ENCODE measurements at places on chromosomes 2 and 18.

GRCh38 chr2:10316860-10317259 lies 14.2 kb downstream of the HPCAL1 start:
- peak; percentile 11 for DNase-seq

GRCh38 chr2:171574149-171574795 lies 52.0 kb downstream of the CYBRD1 start:
- DNase-seq: peak; percentile 50

- peak; percentile 15 for DNase-seq
Measured at GRCh38 chr18:23437357-23438045, 15.6 kb upstream of the RIOK3 start.

DNA sequence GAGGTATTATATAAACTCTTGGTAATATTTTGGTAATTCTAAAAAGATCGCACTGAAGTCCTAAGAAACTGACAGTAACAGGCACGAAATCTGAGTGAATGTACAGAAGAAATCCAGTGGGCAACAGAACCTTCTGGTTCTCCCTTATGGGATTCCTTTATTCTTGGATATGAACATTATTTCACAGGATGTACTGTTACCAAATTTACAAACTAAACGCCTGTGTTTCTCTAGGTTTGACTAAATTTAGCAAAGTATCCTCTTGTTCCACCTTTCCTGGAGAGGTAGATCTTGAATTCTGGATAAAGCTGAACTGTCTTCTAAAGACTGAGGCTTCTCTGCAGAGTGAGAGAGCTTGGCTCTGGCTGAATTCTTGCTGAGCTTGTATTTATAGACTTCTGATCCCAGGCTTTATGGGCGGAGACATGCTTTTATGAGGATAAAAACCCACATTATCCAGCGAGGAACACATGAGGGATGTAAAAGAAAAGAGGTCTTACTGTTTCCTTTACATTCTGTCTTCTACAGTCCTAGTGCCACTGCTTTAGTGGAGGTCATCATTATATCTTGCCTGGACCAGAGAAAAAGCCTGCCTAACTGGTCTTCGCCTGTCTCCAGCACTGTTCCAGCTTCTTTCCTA lies 220.8 kb downstream of the CDH2 start:
- no peak for DNase-seq

DNA sequence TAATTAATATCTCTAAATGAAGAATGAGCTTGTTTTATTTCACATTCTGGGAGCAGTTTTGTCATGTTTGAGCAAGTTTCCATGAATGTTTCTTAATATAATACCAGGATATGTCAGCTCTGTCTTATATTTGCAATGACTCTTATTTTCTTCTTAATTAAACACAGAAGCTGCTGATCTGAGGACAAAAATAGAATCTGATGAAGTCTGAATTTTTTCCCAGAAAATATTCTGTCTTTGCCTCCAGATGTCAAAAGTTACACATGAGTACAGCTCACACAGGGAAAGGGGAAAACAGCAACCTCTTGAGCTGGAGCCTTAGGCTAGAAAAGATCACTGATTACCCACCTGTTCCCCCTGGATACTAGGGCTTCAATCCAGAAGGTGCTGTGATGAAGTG lies 606.6 kb upstream of the SYT4 start:
- no peak for DNase-seq

DNA sequence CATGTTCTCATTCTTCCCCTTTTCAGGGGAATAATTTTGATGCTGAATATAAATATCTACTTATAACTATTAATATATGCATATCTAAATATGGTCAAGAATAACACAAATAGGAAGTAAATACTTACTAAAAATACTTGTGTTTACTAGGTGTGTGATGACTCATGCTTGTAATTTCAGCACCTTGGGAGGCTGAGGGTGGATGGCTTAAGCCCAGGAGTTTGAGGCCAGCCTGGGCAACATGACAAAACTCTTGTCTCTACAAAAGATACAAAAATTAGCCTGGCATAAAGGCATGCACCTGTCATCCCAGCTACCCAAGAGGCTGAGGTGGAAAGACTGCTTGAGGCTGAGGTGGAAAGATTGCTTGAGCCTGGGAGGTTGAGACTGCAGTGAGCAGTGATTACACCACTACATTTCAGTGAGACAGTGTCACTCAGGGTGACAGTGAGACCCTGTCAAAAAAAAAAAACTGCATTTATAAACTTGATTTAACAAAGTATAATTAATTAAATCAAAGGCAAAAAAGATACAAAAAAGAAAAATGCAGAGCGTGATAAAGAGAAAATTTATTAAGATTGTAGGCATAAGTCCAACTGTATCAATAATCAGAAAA lies 703.1 kb upstream of the VRK2 start:
- no peak for DNase-seq

GRCh38 chr2:195659982-195660890 lies 3.2 kb downstream of the SLC39A10 start:
- peak; percentile 55 for DNase-seq

DNA sequence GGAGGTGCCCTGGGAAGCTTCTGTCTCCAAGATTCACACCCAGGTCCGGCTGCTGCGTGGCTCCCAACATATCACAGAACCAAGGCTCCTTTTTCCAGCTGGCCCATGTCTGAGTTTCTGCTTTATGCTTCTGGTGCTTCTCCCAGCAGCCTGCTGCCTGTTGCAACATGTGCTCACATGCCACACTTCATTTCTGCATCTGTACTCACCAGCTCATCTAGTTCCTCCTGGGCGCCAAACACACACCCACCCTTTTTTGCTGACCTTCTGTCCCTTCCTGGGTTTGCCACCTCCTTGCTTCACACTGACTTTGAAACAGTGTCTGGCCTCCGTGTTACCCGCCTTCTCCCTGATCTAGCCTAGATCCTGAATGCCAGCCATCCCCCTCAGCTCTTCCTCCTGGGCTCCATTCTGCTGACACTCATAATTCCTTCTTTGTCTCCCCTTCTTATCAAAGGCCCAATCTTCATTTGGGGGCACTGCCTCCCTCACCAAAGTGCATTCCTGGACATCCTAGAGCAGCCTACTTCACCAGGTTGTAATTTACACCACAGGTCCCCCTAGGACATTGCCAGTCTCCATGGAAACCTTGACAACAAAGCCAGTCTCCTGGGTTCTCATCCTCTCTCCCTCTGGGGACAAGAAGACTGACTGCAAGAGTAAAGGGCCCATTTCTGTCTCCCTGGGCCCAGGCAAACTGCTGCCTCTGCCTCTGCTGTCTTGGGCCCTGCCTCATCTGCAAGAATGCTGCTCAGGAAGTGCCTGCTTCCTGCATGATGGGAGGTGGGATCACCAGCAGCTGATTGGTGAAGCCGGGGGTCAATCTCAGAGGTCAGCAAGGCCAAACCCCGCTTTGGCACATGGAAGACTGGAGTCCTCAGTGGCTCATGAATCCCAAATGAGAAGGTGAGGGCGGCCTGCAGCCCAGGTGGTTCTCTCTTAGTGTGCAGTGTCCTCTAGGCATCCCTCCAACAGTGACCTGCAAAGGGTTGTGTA lies 13.9 kb upstream of the PROM2 start:
- DNase-seq: no peak

GRCh38 chr2:227454323-227454860 lies 17.6 kb upstream of the AGFG1 start:
- DNase-seq: no peak

DNA sequence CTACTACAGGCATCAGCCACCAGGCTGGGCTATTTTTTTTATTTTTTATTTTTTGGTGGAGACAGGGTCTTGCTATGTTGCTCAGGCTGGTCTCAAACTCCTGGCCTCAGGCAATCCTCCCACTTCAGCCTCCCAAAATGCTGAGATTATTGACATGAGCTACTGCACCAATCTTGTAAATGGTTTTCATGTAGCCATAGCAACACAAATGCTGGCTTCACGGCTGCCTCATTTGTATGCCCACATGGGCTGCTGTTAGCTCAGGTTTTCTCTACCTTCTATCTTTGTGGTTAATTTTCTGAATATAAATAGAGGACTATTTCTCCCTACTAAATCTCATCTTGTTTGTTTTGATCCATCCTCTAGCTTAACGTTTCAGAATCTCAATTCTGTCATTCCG lies 58.2 kb downstream of the PLEKHM3 start:
- no peak for DNase-seq

- peak; percentile 44 for DNase-seq
Measured at GRCh38 chr2:62787386-62787785, 81.9 kb downstream of the EHBP1 start.

GRCh38 chr2:132448771-132449170 lies 32.2 kb downstream of the GPR39 start:
- peak; percentile 54 for DNase-seq

GRCh38 chr18:26089293-26090129 lies 902 bp downstream of the SS18 start:
- DNase-seq: no peak

DNA sequence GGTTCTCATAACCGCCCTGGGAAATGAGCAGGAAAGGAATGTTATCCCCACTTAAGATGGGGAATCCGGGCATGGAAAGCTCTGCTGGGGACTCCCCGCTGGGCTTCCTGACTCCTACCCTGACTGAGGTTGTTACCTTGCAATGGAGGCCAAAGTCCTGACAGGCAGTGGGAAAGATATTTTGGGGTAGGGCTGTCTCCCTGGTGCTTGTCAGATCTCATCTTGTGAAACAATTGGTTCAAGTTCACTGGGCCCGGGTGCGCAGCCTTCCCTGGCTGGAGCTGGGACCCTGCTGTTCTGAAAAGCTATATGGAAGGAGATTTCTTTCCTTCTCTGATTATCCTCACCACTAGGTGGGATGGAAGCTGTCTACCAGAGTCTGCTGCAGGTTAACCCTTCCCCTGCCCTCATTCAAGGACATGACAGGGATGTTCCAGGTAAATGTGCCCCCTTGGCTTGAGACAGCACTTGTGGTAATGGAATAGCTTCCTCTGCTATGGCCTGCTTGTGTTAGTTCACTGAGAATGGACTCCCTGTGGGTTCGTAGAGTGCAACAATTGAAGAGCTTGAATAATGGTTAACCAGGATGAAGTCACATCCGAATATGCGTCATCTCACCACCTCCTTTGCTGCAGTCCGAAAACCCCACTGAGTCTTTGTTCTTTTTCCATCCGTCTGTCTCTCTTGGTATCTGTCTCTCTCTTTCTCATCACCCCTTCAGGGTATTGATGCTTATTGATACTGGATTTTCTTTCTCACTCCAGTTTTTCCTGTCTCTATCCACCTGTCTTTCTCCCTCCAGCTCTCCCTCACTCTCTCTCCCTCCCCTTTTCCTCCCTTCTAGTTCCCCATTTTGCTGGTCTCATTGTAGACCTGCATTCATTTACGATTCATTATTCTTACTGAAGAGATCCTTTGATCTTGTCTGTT lies 67.8 kb upstream of the EPAS1 start:
- DNase-seq: no peak

DNA sequence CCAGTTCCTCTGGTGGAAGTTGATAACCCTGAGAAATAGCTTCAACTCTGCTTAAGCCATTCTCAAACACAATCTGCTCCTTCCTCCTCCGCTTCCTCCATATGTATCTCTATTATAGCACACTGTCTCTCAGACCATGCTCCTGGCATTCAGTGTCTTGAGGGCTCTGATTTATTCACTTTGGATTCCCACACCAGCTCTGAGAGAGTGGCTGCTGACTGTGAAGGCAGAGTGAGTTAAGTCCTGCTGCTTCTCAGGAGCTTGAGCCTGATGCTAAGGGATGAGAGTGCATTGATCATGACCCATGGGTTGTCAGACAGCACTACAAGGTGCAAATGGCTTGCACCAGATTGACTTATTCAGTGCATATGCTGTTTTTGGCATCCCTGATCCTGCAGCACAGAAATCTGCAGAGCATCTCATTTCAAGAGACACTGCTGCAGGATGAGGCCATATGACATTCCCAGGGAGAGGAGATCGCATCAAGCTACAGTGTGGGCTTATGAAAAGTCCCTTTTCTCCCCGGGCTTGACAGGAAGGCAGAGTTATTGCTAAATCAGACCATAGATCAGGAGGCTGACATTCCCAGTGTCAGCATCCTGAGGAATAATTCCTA lies 500.5 kb upstream of the RAB6C start:
- DNase-seq: no peak

- no peak for DNase-seq
Measured at GRCh38 chr2:232458661-232459418, 2.9 kb downstream of the ALPI start.
